ENCODE measurements at places on chromosomes 1 and 21.

- DNase-seq = no peak
Observed at GRCh38 chr21:45161038-45161945, 86.9 kb downstream of the ADARB1 start.

DNA sequence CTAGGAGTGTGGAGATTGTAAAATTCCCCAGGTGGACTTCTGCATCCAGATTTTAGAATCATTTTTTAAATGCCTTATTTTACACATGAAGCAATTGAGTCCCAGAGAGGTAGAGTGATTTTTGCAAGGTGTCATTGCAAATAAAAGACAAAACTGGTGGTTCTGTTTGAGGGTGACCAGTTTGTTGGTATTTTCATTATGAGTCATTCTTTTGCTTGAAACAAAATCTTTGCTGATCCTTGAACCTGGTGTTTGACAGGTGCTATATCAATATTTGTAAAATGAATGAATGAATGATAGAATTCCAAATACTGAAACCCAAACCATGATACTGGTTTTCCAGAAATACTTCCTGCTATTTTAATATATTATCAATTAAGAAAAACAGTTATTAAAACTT is 44.1 kb downstream of the TTC3 start:
- no peak for DNase-seq

- DNase-seq = no peak
Observed at GRCh38 chr1:14190508-14190907, 408.0 kb upstream of the KAZN start.

- DNase-seq = no peak
Observed at GRCh38 chr1:221635305-221635704, 106.6 kb downstream of the DUSP10 start.

- DNase-seq = no peak
Observed at GRCh38 chr1:201004732-201005131, 18.8 kb downstream of the KIF21B start.

DNA sequence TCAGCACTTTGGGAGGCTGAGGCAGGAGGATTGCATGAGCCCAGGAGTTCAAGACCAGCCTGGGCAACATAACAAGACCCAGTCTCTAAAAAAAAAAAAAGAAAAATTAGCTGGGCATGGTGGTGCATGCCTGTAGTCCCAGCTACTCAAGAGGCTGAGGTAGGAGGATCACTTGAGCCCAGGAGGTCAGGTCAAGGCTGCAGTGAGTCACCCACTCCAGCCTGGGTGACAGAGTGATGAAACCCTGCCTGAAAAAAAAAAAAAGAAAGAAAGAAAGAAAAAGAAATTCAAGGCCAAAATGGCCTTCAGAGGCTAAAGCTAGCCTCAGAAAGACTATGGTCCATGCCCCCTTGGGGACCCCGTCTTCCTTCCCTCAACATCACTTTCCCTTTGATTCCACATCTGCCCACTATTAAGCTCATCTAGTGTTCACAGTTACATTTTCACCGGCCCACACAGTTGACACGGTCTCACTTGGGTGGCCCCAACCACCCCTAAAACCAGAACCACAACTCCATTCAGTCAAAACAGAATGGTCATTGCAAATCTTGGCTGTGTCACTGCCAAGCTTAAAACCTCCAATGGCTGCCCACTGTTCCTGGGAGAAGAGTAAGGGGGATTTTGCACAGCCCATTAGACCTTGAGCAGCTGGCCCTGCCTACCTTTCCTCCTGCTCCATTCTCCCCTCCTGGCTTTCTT is 2.1 kb upstream of the CAPN8 start:
- DNase-seq = no peak
